Caco-2 (cell line): ENCODE measurements at places on chromosomes 2 and 18.
A peak's percentile ranks its signal among the peaks of the same experiment; 100 is the strongest.

GRCh38 chr18:48879008-48879431 is 71.7 kb downstream of the SMAD7 start:
- DNase-seq, result peak; percentile 61

- no peak for DNase-seq
Measured at GRCh38 chr2:43391201-43391877, 164.9 kb upstream of the ZFP36L2 start.

DNA sequence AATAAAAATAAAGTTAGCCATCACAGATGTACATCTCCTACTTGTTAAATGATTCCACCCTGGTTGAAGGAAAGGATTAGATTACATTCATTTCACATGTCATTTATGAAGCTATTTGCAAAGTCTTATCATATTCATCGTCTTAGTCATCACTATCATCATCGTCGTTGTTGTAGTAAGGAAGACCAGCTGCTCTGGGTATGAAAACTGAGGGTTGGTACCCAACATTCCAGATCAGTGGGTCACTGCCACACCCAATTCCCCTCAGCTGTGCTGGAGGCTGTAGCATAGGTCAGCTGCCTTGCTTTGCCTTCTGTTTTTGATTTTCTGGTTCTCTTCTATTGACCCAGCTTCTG is 20.9 kb upstream of the CCBE1 start:
- DNase-seq, result no peak

DNA sequence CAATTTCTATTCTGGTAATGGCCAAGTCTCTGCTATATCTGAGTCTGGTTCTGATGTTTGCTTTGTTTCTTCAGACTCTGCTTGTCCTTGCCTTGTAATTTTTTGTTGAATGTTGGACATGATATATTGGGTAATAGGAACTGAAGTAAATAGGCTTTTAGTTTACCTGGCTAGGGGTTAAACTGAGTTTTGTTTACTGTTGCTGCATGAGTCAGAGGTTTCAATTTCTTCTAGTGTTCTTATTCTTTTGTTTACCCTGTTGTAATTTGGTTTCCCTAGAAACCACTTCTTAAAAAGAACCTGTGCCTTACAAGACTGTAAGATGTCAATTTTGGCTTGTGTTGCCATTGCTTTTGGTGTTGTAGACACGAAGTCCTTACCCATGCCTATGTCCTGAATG is 285.0 kb upstream of the KCNH7 start:
- DNase-seq, result no peak

- DNase-seq, result peak; percentile 70
Measured at GRCh38 chr2:10900216-10901109, 11.3 kb upstream of the KCNF1 start.

DNA sequence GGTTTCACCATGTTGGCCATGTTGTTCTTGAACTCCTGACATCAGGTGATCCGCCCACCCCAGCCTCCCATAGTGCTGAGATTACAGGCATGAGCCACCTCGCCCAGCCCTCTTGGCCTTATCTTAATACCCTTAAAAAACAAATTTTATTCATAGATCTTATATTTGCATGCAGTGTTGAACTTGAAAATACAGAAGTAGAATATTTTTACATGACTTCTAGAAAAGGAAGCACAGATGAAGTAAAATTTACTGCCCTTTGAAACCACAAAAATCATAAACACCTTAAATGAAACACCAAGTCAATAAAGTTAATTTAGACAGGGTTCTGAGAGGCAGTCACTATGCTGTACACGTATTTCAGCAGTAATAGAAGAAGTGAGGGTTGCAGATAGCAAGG is 145.7 kb downstream of the CERS6 start:
- no peak for DNase-seq

GRCh38 chr2:55887351-55887750 is 36.2 kb downstream of the EFEMP1 start:
- no peak for DNase-seq

GRCh38 chr18:37305066-37305465 is 260.5 kb downstream of the CELF4 start:
- no peak for DNase-seq

- DNase-seq, result no peak
Measured at GRCh38 chr2:197159661-197160211, 150.8 kb downstream of the ANKRD44 start.
